Kidney (tissue), 22 donors: ENCODE measurements at places on chromosomes 12 and 14. TPM values are rescaled to one million over a fixed set of nuclear protein-coding genes. Genes with fewer than 3 reads are reported as not detected.

DNA sequence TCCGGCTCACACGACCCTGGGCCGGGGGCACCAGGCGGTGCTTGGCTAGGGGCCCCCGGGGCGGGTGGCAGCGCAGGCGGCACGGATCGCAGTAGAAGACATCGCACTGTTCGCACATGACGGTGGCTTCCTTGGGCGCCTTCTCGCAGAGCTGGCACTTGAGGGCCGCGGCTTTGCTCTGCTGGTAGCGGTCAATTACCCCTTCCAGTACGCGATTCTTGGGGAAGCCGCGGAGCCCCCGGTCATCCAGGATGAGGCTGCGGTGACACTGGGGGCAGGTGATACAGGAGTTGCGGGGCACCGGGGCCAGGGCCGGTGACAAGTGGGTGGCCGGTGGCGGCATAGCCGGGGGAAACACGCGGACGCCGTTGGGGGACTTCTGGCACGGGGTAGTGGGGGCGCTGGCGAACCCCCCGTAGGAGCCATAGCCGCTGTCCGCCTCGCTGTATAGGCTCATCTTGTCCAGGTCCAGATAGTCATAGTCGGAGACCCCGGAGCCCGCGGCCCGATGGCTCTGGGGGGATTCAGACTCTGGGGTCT is 553 bp downstream of the TRIM9 start:
- peak; percentile 79 for DNase-seq

DNA sequence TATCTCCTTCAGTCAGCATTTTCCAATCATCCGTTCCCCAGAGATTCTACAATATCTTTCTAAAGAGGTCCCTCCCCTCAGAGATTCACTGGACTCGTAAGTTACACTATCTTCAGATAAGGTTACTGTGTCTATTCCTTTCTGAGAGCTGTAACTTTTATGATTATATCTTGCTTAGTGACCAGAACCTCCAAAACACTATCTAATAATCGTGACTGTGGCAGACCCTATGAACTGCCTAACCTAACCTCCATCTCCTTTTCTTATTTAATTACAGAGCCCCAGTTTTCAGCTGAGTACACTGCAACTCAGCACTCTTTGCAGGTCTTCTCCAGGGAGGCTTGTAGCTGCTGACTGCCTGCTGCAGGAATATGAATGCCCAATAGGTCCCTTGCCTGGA is 38.5 kb upstream of the CHGA start:
- DNase-seq: no peak

Gene IRAK3
- 19.9 TPM for total RNA-seq

GRCh38 chr14:99666533-99666932 is 17.6 kb upstream of the CYP46A1 start:
- peak; percentile 52 for DNase-seq

Gene GPR137C
- total RNA-seq: 0.54 TPM

- no peak for DNase-seq
Observed at GRCh38 chr12:77847060-77847541, 16.4 kb downstream of the NAV3 start.

- no peak for DNase-seq
Observed at GRCh38 chr12:72191761-72192160, 80.4 kb upstream of the TRHDE start.

GRCh38 chr14:104444159-104445030 is 135.2 kb upstream of the C14orf180 start:
- DNase-seq: no peak
